Common myeloid progenitor, CD34-positive (primary cell): ENCODE measurements at places on chromosomes 6 and 20.

- peak; percentile 78 for DNase-seq
Observed at GRCh38 chr6:10535193-10535592, 14.0 kb downstream of the GCNT2 start.

DNA sequence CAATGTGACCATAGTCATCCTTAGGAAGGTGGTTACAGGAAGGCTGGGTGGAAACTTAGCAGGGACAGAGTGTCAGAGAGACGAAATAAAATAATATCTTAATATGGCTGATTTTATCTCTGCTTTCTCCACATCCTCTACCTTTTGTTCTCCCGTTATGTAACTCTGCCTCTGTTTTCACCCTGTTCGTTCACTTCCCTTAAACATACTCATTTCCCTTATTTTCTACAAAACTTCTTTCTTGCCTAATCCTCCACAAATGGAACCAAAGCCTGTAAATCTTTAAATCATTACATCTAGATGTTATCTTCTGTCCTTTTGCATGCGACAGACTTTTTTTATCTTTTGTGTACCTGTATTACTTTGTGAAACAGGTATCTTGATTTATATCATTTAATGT lies 23.3 kb upstream of the CRIP3 start:
- peak; percentile 35 for DNase-seq

DNA sequence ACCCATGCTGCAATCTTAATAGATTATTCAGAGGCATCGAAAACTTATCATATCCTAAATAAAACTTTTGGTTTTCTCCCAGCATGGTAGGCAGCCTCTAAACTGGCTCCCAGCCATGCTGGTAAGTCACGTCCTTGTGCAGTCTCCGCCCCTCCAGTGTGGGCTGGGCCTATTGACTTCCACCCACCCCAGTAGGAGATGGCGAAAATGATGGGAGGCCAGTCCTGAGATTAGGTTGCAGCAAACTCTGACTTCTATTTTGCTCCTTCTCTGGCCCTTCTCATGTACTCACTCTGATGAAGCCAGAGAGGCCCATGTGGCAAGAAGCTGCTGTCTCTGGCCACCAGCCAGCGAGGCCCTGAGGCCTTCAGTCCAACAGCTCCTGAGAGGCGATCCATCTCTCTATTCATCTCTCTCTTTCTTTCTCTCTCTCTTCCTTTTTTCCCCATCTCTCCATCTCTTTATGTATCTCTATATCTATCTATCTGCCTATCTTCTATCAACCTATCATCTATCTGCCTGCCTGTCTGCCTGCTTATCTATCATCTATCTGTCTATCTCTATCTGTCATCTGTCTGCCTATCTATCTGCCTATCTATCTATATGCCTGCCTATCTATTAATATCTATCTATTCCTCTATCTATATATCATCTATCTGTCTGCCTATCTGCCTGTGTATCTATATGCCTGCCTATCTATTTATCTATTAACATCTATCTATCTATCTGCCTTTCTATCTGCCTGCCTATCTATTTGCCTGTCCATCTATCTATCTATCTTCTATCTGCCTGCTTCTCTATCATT lies 52.7 kb upstream of the STX16 start:
- no peak for DNase-seq

GRCh38 chr6:170158296-170159021 lies 132.4 kb downstream of the DLL1 start:
- no peak for DNase-seq

- no peak for DNase-seq
Observed at GRCh38 chr20:64048402-64049044, 916 bp downstream of the SOX18 start.

DNA sequence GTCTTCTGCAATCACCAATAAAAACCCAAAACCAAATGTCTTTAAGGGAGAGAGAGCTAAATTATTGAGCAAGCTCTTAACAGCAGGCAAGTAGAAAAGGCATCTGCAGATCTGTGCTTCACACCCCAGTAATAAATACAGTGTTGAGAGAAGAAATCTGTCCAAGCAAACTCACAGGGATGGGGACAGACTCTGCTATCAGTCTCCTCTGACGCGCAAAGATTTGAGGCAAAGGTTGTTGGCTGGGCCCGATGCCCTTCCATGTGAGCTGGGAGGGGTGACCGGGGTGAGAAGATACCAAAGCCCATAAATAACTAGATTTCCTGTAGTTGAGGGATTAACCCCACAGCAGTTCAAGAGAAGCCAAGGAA lies 315.2 kb upstream of the SOX4 start:
- DNase-seq: no peak

- DNase-seq: no peak
Observed at GRCh38 chr20:11646359-11646758, 271.3 kb upstream of the BTBD3 start.

DNA sequence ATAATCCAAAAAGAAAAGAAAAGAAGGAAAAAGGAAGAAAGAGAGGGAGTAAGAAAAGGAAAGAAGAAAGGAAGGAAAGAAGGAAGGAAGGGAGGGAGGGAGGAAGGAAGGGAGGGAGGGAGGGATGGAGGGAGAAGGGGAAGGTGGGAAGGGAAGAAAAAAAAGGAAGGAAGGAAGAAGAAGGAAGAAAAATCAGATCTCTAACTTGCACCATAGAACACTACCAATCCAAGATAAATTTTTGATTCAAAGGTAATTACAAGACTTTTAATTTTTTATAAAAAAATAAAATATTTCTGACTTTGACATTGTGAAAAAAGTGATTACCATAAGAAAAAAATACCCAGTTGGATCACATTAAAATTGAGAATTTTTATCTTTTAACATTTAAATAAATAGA lies 70.5 kb upstream of the NKAIN2 start:
- no peak for DNase-seq

GRCh38 chr20:60016406-60016805 lies 58.2 kb downstream of the CDH26 start:
- DNase-seq: no peak

DNA sequence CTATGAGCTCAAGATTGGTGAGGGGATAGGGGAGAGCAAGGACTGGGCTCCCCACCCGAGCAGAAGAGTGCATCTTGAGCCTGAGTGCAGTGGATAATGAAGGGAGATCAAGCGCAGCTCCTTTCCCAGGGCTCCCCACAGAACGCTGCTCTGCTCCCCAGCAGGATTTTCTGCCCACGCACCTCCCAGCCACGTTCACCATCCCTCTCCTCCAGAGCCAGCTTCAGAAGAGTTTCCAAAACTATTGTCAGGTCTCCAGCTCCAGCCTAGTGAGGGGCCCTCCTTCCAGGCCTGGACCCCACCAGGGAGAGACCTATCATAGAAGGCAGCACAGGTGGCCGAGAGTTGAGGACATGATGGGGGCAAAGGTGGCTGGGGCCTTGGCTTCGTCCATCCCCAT lies 34.5 kb downstream of the FOXP4 start:
- DNase-seq: no peak

- no peak for DNase-seq
Observed at GRCh38 chr6:67882436-67883311, 752.4 kb upstream of the ADGRB3 start.

DNA sequence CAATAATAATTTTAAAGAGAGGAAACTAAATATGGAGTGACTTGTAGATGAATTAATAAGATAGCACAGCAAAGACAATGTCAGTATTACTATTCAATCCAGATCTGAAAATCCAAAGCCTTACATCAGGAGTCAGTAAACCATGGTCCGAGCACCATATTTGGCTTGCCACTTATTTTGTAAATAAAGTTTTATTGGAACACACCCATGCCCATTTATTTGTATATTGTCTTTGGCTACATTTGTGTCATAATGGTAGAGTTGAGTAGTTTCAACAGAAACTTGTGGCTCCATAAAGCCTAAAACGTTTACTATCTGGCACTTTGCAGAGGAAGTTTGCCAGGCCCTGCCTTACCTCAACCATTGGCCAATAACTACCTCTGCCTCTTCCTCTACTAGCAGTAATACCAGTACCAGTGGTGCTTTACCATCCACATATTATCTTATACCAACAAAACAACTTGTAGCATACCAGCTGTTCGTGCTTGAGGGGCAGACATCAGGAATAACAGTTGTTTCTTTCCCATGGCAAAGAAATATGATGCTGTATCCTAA lies 51.8 kb upstream of the SYNJ2 start:
- DNase-seq: no peak

- no peak for DNase-seq
Observed at GRCh38 chr6:7236306-7237209, 76.4 kb downstream of the SSR1 start.

- DNase-seq: no peak
Observed at GRCh38 chr6:1952740-1953360, 292.6 kb downstream of the GMDS start.

DNA sequence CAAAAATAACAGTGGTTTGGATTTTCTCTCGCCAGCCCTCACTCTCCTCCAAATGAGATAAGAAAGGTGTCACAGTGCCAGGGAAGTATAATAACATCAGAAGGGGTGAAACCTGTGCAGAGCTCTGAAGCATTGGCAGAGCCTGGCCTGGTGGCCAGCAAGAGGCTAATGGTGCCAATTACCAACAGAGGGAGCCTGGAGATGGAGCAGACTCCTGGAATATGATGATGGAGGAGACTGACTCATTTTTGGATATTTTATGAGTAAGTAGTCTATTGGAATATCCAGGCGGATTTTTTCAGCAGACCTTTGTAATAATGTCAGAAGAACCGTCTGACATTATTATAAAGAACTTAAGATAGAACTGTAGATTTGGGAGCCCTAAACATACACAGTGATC lies 442.6 kb upstream of the MARCKS start:
- no peak for DNase-seq

- DNase-seq: no peak
Observed at GRCh38 chr20:19419396-19419795, 207.0 kb downstream of the SLC24A3 start.

- DNase-seq: no peak
Observed at GRCh38 chr20:18585134-18585533, 2.7 kb upstream of the DTD1 start.

DNA sequence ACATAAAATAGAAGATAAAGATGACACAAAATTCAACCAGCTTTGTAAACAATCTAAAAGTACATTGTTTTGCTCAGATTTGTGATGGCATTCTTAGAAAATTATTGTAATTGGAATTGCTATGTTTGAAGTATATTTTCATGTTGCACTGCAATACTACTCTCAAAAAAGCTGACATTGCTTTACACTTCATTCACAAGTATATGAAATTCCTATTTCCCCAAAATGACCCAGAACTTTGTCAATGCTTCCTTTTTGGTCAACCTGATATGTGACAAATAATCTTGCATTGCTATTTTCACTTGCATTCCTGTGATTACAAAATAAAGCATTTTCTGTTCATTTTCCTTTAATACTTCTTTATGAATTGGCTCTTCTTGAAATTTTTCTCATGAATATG lies 104.1 kb upstream of the BMP5 start:
- DNase-seq: no peak

GRCh38 chr6:170049641-170050561 lies 241.0 kb downstream of the DLL1 start:
- no peak for DNase-seq

- no peak for DNase-seq
Observed at GRCh38 chr6:118843685-118844390, 50.1 kb upstream of the ASF1A start.

DNA sequence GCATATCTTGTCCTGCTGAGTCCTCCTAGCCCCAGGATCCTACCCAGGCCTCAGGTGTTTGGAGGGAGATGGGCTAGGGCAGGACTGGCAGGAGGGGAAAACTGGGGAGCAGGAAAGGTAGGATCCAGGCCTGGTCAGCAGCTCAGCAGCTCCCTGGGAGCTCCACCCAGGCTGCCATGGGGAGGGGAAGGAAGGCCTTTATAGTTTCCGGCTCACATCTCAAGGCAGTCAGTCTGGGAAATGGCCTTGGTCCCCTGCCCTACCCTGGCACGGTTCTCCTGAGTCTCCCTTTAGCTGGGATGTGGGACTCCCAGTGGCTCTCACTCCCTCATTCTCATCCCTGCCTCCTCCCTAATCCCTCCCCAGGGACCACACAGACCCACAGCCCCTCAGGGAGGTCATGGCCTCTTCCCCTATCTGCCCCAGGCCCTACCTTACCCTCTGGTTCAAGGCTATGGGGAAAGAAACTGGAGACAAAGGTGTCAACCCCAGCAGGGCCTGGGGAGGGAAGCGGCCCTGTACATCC lies 1.6 kb downstream of the SLC44A4 start:
- DNase-seq: no peak

DNA sequence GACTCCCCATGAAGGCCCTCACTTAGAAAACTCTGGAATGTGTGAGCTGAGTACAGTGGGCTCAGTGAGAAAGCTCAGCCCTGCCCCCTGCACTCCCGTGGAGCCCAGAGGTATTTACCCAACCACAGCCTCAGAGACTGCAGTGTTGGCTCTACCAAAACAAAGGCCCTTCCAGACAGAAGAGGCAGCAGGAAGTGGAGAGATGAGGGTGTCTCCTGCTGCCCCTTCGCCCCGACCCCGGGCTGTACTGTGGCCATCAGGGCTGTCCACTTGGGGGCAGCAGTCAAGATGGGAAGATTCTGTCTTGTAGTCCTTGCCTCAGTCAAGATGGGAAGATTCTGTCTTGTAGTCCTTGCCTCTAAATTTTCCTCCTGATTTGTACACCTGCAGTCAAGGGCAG lies 341.3 kb downstream of the TAF4 start:
- no peak for DNase-seq

DNA sequence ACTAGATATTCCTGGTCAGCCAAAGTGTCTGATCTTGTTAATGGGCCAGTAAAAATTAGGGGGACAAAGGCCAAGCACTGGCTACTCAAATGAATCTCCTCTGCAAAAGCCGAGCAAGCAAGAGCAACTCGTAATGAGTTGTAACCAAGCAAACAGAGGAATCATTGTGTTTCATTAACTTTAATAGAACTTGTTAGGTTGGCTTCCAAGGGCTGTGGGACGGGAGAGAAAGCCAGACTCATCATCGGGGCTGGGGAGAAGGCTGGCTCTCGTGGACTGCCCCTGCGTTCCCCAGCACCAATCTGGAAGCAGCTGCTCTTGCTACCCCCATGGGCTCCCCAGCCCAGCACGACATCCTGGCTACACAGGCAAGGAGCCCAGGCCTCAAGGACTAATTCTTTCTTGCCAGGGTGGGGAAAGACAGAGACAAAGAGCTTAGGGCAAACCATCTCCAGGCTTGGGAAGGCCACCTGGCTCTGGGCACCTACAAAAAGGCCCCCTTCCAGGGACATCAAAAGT lies 10.5 kb upstream of the SCUBE3 start:
- DNase-seq: no peak

- DNase-seq: no peak
Observed at GRCh38 chr6:159104931-159105330, 60.1 kb upstream of the TAGAP start.

DNA sequence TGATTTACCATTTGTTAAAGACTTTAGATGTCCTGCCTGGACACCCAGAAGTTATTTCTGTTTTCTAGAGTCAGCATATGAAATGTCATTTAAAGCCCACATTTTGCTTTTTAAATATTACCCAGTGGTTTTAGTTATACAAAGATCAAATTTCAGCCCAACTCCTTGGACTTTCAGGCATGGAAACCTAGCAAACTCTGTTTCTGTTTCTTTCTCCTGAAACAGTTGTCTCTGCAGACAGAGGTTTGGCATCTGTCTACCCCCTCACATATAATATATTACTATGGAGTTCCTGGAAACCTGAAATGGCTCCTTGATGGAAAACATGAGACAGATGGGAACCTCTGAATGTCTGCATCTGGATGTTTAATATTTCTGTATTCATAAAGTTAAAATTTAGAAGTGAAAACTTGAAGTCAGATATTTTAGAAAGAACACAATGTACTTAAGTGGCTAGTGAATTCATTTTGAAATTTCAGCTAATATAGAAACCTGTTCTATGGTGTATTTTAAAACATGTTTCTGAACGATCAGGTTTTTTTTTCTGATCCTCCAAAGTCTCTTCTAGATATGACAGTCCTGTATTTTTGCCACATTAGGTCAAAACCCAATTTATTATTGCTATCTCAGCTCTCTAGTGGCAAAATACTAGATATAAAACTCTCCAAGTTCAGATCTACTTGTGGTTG lies 743.3 kb downstream of the CD109 start:
- DNase-seq: no peak
